ENCODE measurements at places on chromosomes 1 and 21.

DNA sequence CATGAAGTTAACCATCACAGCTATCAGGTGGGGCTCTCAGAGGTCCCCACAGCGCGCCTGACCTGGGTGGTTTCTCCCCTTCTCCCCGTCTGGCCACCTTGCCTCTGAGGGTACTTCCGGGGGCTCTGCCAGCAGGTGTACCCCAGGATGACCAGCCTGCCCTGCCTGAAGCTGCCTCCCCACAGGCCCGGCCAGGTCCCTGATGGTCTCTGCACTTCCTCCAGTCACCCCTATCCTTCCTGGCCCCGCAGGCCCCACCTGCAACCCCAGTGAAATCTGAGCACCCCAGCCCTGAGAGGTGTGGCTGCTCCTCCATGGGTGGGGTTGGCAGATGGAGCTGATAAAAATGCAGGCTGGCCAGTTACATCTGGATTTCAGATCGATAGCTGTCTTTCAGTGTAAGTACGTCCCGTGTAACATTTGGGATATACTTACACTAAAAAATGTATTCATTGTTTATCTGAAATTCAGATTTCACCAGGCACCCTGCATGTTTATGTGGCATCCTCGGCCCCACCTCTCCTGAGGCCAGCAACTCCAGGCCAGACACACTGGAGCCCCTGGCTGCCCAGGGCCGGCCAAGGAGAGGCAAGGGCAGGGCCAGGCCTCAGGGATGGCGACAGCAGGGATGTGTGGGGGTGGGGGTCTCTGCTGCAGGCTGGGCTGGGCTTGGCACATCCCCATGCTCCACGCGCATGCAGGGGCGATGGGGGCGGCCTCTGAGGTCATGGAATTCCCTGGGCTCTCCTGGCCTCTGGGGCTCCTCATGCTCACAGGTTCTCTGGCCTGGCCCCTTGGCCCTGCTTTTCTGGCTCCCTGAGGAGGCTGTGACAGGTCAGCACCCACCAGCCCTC, 25.1 kb downstream of the LRRC3 start:
- DNase-seq: no peak

DNA sequence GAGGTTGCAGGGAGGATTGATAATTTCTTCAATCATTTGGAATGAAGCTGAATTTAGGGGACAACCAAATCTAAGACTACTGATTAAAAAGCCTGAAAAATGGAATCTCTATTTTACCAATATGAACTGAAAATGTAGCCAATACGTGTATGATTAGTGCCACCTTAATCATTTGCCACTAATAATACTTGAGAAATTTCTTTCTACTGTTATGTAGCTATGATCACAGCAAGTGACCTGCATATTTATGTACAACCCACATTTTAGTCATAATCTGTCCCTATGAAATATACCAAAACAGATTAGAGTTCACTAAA, 6.5 kb downstream of the COLGALT2 start:
- no peak for DNase-seq

DNA sequence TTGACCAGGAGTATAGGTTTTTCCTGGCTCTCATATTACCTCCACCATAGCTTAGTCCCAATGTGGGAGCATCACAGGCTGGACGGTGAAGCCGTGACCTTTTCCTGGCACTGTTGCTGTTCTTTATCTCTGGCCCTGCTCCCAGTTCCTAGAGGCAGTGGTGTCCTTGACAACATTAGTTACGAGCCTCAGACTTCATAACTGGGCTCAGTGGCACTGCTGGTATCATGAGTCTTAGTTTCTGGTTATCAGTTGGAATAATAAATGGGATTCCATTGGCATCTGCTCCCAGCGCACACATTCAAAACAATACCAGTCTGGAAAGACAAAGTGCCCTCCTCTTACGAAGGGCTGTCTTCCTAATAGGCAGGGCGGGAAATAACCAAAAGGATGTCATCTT, 8.0 kb downstream of the RNPEP start:
- no peak for DNase-seq

DNA sequence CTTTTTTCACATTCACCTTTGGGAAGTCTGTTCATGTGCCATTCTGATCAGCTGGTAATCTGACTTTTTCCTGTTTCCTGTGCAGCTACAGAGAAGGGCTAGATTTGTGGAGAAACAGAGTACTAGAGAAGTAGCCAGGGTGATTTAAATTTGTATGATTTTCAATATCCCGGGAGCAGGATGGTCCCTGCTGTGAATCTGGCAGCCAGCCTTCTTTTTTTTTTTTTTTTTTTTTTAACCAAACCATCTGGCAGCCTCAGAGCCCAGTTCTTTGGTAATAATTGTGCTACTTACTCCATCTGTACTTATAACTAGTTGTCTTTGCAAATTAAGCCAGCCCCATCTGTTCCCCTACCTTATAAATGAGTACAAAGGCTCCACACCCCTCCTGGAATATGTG, 248.6 kb upstream of the DEPDC1 start:
- DNase-seq: no peak

GRCh38 chr1:2311184-2312032, 79.9 kb downstream of the MORN1 start:
- DNase-seq: peak; percentile 43

- DNase-seq: no peak
Measured at GRCh38 chr1:205601205-205601604, 30.6 kb downstream of the ELK4 start.

DNA sequence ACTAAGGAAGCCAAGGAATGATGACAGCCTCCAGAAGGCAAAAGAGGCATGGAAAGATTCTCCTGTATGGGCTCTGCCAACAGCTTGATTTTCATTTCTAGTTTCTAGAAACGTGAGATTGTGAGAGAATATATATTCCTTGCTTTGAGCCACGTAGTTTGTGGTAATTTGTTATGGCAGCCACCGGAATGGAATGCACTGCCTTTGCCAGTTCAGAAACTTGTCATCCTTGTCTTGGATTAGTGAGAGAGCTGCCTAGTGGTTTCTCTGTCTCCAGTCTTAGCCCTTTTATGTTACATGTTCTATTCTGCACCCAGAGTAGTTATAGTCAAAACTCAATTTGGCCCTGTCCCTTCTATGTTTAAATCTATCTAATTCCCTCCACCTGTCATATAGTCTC, 216.0 kb upstream of the PTGFR start:
- DNase-seq: no peak

GRCh38 chr1:159964144-159964543, 10.1 kb upstream of the SLAMF9 start:
- no peak for DNase-seq

DNA sequence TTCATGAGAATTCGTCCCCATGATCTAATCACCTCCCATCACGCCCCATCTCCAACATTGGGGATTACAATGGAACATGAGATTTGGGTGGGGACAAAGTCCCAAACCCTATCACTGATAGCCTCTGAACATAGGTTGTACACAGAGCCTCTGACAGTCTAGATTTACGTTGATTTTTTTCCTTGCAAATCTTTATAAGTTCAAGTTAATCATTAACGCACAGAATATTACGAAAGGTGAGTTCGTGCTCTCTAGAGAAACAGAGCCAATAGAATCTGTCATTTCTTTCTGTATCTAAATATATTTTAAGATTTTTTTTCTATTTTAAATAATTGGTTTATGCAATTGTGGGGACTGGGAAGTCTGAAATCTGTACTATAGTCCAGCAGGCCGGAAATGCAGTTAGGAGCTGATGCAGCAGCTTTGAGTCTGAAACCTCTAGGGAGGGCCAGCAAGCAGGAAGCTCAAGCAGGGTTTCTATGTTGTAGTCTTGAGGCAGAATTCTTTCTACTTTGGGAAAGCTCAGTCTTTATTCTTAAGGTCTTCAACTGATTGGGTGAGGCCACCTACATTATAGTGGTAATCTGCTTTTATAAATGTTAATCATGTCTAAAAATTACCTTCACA, 61.0 kb downstream of the SELENOF start:
- DNase-seq: no peak

- no peak for DNase-seq
Measured at GRCh38 chr1:38097284-38097898, 50.8 kb upstream of the POU3F1 start.

GRCh38 chr21:24411429-24411828, 1195.9 kb downstream of the MRPL39 start:
- no peak for DNase-seq

GRCh38 chr1:177977141-177977540, 7.3 kb upstream of the SEC16B start:
- no peak for DNase-seq

DNA sequence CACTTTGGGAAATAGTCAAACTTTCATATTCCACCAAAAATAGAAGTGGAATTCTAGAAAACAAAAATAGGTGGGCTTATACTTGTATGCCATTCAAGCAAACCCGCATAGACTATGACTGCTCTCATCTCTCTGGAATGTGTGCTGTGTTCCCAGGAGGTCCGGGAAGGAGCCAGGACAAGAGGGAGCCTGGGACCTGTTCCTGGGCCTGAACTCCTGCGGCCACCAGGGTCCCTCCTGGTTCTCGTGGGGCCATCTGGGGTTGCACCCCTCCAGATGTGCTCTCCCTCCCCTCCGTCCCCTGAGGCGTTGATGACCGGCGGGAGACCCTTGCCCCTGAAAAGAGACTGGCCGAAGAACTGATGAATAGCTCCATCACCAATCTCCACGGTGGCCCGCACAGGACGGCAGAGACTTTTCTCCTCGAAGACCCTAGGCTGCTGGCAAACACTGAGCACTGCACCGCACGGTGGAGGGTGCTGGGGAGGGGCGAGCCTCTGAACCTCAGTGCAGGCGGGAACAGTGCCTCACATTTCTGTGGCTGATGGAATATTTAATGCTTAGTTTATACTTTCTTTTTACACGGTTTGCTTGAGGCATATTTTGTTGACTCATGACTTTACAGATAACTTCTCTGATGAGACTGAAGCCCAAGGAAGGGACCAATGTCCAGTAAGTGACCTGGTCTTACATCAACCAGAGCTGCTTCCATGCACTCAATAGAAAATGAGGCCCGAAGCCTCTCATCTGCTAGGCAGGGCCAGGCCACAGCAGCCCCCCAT, 9.6 kb upstream of the ADARB1 start:
- DNase-seq: no peak

DNA sequence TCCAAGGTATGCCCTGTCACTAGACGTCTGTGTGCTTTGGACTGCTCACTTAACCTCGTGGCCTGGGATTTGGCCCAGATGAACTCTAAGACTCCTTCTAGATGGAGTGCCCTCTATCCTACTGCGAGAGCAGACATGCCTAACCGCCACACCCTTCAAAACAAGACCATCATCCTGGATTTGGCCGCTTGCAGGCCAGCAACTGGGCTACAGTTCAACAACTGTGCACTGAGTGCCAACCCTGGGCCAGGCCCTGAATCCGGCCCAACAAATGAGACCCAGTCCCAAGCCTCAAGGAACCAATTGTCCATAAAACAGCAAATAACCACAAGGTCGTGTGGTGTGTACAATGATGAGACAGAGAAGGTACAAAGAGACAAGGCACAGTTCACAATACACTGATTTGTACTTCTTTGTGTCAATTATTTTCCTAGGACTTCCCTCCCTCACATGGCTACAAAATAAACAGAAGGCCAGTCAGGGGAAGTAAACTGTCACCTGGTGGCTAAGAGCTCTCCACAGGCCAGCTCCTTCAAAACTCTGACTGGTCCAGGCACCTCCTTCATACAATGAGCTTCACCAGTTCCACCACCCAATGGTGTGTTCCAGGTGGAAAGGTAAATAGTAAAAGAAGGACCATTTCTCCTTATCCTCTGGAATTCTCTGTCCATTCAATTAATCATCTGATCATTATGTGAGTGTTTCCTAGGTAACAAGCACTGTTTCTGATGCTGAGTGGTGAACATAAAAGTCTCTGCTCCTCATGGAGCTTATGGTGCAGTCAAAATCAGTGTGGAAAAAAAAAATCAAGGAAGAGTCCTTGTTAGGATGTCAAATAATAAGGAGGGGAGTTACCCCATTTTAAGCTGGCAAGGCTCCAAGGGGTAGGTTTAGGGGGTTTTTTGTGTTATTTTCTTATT, 60.4 kb downstream of the CAPZB start:
- DNase-seq: no peak

GRCh38 chr21:33069994-33070743, at the start of gene OLIG1:
Gene OLIG1, plus strand, starts transcription at chr21:33070141. Its CDS starts 106 bp downstream, at chr21:33070247.
- DNase-seq: no peak

DNA sequence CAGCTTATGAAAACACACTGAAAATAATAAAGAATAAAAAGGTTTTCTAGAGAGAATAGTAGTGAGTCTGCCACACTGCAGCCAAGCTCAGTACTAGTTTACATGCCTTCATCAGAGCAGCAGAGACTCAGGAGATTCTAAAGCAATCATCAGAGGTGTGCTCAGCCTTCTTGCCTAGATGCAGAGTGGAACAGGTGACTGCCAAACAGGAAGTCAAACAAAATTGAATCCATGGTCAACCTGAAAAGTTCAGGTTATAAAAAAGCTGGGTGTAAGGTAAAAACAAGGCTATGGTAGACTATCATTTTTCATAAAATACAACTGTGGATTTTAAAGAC, 165.3 kb upstream of the C1orf105 start:
- no peak for DNase-seq

- no peak for DNase-seq
Measured at GRCh38 chr1:243733670-243734307, 116.3 kb downstream of the AKT3 start.

DNA sequence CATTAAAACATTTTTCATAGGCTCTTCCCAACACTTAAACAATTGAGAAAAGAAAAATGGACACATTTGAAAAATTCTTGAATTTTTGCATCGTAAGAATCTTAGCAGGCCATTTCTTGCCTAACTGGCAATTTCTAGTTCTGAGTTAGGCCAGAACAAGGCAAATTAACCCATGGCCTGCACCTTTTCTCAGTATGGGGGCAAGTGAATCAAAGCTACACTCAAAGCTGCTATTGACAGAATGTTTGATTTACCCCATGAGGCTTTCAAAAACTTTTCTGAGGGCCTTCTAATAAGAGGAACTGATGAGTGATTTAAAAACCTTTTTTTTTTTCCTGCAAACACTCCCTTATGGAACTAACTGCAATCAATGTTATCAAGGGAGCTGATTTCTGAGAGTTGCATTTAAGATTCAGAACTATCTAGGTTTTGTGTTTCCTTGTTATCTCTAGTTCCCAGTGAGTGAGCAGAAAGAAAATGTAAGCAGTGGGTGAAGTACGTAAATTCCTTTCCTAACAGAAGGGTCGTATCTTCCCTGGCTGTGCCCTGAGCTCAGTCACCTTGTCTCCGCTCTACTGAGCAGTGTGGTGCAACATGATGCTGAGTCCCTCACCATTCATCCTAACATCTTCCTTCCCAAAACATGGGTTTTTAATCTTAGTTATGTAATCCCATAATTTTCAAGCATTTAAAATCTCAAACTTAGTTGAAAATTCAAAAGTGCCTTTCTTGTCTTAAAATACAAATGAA, 353.7 kb downstream of the DPYD start:
- no peak for DNase-seq

DNA sequence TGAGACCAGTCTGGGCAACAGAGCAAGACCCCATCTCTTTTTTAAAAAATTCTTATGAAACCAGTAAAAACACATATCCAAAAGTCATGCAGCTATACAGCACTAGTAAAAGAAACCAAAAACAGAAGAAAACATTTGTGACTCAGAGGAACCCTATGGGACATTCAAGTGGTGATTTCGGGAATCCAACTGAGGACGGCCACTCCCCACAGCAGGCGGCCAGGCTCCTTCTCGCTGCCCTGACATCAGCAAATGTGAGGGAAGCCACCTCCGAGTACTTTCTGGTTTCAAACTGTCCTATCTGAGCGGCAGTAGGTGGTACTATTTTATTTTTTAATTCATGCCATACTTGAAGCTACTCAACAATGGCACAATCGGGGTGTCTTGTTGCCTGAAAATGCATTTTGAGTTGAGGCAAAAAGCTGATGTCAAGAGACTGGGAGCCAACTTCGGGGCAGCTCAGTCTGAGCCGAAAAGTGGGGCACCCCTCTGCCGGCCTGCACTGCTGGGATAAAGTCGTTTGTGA, 3.3 kb downstream of the SUMO3 start:
- no peak for DNase-seq

Data from fibroblast of the conjunctiva (primary cell).